Heart left ventricle (tissue), 16 donors: ENCODE measurements at places on chromosomes 2 and 18. TPM values are rescaled to one million over a fixed set of nuclear protein-coding genes. Genes with fewer than 3 reads are reported as not detected.
A peak's percentile ranks its signal among the peaks of the same experiment; 100 is the strongest.

- DNase-seq: no peak
These were observed 106.4 kb upstream of the HNRNPA3 start for GRCh38 chr2:177106212-177106611.

DNA sequence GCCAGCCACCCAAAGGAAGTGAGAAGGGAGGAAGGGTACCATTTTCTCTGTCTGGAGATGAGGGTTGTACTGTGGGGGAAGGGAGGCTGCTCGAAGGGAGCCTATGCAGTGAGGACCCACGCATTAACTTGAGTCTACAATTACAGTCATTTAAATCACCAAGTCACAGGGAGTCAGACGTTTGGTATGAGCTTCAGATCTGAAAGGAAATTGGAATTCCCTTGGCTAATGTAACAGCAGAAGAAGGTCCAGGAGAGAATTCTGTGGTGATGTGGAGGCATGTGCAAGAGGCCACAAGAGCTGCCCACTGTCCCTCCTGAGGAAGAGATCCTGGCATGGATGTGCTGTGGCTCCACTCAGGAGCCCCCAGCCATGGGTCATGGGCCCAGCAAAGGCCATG is 22.5 kb downstream of the DAPL1 start:
- DNase-seq: no peak

DNA sequence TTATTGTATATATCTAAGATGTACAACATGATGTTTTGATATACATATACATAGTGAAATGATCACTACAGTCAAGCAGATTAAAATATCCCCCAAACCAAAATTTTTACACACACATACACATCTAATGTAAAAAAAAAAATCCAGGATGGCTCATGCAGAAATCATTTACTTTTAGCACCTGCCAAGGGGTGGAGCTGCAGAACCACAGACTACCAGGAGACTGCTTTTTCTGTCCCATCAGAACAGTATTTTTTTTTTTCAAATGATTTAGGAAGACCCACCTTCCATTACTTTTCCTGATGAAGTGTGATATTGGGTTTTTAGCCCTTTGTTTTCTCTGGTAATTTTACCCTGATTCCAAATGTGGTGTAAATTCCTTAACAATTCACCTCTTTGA is 61.9 kb downstream of the AQP4 start:
- no peak for DNase-seq

- no peak for DNase-seq
These were observed 58.9 kb downstream of the ANKMY1 start for GRCh38 chr2:240498958-240499260.

PLEKHH2 gene
- polyA plus RNA-seq: 0.10 TPM

- DNase-seq: no peak
These were observed 26.1 kb downstream of the SLC4A10 start for GRCh38 chr2:161650116-161651015.

DNA sequence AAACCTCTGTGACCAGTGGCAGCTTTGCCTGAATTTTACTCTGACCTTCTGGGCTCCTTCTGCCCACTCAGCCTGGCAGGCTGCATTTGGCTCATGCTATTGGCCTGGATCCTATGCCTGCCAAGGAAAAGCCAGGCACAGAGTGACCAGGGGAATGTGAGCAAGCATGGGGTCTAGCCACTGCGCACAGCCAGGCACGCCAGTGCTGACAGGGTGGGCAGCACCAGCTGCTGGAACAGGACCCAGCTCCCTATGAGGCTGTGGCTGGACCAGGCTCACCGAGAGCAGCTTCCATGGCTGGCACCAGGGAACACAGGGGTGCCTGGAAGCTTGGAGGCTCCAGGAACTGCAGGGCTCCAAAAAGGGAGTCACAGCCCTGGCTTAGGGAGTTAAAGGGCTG is 311.5 kb upstream of the SYT4 start:
- DNase-seq: no peak

DNA sequence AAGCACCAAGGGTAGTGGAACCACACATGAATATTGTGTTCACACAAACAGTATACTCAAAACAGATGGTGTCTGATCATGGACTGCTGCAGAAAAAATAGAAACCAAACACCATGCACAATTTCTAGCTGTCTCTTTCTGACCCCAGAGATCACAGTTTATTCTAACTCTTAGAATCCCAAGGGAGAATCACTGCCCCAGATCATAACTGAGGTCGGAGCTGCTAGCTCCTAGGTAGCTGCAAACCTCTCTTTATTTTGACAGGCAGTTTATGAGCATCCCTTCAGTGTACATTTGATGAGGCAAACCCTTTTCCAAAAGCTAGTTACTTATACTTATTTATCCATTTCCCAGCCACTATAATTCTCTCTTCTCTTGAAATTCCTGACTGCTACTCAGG is 439.1 kb upstream of the HNMT start:
- no peak for DNase-seq

DNA sequence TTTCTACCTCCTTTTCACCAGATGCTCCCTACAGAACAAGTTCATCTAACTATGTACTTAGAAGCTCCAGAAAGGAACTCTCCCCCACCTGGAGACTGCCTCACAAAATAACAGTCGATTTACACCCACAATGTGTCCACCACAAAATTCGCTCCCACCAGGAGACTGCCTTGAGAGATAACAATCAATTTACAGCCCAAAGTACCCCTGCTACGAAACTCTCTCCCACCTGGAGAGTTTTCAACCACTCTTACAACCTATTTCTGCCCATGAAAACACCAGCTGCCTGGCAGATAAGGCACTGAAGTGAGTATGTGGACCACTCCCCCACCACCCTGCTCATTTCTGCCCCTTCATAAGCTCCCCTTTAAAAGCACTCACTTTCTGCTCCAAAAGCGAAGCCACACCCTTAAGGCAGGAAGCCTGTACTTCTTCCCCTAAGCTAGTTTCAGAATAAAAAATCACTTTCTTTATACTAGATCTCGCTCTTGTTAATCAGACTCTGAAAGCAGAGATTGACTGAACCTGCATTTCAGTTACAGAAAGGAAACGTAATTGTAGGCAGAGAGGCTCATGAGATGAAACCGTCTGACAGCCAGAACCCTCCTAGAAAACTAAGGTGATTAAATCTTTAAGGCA is 94.4 kb upstream of the RBBP8 start:
- DNase-seq: no peak

C2orf78 gene
- not detected for polyA plus RNA-seq

DNA sequence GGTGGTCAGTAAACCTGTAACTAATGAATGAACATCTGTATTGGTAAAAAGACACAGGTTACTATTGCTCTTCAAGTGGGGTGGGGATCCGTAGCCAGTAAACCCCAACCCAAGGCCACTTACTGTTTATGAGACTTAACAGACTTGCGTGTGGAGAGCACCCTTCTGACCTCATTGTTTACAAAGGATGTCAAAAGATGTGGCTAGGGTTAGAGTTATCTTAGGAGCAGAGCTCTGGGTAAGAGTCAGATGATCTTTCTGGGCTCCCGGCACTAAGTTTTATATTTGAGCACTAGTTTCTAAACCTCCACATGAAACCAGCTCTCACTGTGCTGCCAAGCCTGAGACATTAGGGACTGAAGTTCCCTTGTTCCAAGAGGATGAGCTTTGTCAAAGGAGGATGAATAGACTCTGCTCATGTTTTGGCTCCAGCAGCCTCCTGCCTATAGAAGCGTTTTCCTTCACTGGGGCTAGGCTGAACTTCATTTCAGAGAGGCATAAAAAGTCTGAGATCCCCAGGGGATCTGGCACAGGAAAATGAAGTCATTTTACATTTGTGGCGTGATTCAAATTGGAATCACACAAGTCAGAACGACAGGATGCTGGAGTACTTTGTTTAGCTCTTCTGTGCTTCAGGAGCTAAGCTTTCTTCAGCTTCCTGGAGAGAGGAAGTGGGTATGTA is 403.1 kb upstream of the TRIB2 start:
- no peak for DNase-seq

DNA sequence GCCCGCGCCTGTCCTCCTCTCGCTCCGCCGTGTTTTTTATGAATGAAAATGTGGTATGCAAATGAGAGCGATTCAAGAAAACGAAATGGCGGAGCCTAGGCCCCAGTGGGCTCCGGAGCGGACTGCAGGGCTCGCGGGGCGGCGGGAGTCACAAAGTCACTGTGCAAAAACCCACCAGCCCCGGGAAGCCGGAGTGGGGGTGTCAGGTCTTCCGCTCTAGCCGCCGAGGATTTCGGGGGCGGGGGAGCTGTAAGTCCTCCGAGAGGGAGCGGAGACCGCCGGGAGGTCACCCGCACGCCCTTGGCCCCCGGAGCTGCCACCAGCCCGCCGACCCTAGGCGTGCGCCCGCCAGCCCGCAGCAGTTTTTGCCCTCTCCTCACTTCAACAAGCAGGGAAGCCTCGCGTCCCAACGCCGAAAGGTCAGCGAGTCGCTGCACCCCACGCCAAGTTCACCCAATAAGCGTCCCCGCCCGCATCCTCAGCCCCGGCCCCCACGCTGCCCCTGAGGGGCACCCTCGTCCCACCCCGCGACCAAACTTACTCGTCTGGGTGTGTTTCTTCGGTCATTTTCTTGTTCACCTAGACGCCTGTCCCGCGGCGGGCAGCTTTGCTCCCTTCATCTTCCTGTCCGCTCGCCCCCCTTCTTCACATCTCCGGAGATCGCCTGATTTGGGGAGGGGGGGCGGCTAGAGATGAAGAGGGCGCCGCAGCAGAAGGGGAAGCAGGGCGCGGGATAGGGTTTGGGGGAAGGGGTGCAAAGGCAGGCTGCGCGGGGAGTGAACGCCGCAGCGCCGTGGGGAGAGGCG is 775 bp downstream of the SPRED2 start:
- peak; percentile 74 for DNase-seq
